Vagina (tissue), 2 donors: ENCODE measurements at places on chromosomes 1 and 21. TPM values are rescaled to one million over a fixed set of nuclear protein-coding genes. Genes with fewer than 3 reads are reported as not detected.

F13B gene
- not detected for total RNA-seq

ORC1 gene
- total RNA-seq = 1.7 TPM

PEX10 gene
- total RNA-seq = 15.2 TPM

COL6A1 gene
- 520 TPM for total RNA-seq

C4BPA gene
- total RNA-seq = not detected

TTC13 gene
- 37.1 TPM for total RNA-seq

MYOC gene
- 19.4 TPM for total RNA-seq

LRRIQ3 gene
- total RNA-seq = not detected

FAM72A gene
- 2.0 TPM for total RNA-seq

PCSK9 gene
- total RNA-seq = 0.25 TPM

CNR2 gene
- total RNA-seq = not detected

TTLL7 gene
- 15.0 TPM for total RNA-seq

SERTAD4 gene
- total RNA-seq = 2.7 TPM

OR2T35 gene
- not detected for total RNA-seq

C8B gene
- total RNA-seq = not detected

CELA2A gene
- total RNA-seq = not detected

PUM1 gene
- 88.6 TPM for total RNA-seq

RGS16 gene
- 1.2 TPM for total RNA-seq

ADAMTSL4 gene
- total RNA-seq = 64.6 TPM

KPNA6 gene
- total RNA-seq = 28.7 TPM

SV2A gene
- total RNA-seq = 7.6 TPM

IL12RB2 gene
- 0.74 TPM for total RNA-seq

TFAP2E gene
- total RNA-seq = 6.4 TPM

FNDC5 gene
- total RNA-seq = 4.7 TPM
